GM03348 (cell line): ENCODE measurements at places on chromosomes 6 and 20.

DNA sequence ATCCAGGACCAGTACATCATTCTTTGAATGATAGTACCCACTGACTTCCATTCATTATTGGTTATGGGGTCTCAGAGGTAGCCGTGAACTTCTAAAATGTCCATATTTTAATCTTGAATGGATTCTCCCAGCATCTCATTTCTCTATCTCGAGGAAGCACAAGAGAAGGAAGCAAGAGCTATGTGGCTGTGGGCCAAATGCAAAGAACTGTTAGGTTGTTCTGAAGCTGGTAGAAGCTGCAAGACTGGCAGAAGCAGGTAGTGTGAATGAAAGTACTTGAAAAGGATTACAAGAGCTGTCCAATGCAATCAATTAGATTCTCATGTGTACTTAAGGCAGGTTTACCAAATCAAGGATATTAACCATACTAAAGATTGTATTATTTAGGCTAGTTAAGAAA is 1131.8 kb downstream of the GRIK2 start:
- DNase-seq: no peak

DNA sequence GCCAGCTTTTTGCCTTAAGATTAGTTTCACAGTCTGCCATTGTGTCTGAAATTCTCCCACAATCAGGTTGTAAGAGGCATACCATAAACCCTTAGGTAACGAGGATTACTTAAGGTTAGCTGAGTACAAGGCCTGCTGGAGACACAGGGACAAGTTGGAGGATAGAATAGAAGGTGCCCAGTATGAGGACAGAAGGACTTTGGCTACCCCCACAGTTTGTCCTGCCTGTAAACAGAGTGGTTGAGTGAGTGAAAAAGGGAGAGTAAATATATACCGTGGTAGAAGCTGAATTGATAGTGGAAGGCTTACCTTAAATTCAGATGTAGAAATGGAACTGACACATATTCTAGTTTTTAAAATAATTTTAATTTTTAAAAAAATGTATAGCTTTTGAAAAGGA is 19.3 kb downstream of the RPRD1B start:
- DNase-seq: no peak

- DNase-seq: no peak
Observed at GRCh38 chr6:16933532-16933931, 168.3 kb upstream of the STMND1 start.

- no peak for DNase-seq
Observed at GRCh38 chr20:34536798-34537394, 20.7 kb downstream of the DYNLRB1 start.

GRCh38 chr20:57782631-57783041 is 72.8 kb upstream of the PMEPA1 start:
- DNase-seq: no peak
